GM04503 (cell line): ENCODE measurements at places on chromosomes 4 and X.

DNA sequence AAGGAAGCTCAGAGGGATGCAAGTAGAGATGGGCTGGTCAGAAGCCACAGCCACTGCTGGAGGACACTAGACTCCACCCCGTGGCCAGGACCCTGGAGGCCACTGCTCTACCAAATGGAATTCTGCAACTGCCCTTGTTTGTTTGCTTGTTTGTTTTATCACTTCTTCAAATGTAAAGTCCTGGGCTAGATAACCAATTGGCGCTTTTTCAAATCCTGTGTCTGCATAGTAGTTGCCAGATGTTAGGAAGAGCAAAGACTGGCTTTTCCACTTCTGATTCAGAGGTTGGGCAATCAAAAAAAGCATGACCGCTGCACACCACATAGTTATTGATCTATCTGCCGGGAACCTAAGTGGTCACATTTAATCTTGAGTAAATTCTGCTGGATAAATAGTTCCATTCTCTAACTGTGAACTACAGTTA, 255.2 kb upstream of the SFRP2 start:
- DNase-seq = no peak

GRCh38 chr4:182826391-182826790, 90.8 kb downstream of the DCTD start:
- no peak for DNase-seq

GRCh38 chr4:73883306-73883705, 14.1 kb downstream of the CXCL1 start:
- DNase-seq = no peak

DNA sequence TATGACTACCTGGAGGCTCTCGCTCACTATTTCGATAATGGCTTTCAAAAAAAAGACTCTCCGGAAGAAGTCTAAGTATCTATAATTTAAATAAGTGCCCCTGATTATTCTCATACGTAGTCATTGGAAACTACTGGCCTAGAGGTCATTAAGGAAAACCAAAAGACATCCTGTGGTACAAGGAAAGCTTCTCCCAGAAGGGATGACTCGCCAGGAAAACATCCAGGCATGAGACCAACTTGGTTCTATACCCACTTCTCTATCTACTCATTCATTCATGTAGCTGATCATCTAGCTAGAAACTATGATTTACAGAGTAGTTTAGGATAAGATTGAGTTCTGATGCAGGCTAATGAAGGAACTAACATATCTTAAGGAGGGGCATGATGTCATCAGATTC, 37.7 kb downstream of the SOX3 start:
- DNase-seq = no peak

GRCh38 chrX:100946299-100946927, 17.7 kb upstream of the XKRX start:
- no peak for DNase-seq

DNA sequence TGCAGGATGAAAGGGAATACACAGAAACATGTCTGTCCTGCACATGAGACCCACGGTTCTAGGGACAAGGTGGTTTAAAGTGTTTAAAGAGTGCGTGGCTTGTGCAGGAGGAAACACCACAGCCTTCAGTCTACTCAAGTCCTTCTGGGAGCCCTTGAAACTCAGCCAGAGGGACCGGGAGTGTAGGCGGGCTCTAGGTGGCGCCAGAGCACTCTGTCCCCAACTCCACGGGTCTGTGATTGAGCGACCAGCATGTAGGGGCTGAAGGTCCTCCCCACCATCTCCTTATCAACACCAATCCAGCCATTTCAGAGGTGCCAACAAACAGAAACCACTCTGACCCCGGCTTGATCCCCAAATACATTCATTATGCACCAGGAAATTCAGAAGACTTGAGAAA, 82.0 kb upstream of the CLDN34 start:
- no peak for DNase-seq

- DNase-seq = no peak
Measured at GRCh38 chrX:130691576-130691975, 211.4 kb downstream of the ENOX2 start.
